Psoas muscle (tissue), 8 donors: ENCODE measurements at places on chromosomes 6 and 20.
A peak's percentile ranks its signal among the peaks of the same experiment; 100 is the strongest.

- DNase-seq: no peak
Observed at GRCh38 chr6:147282566-147282959, 78.3 kb downstream of the STXBP5 start.

GRCh38 chr6:135546680-135547418 lies 49.3 kb upstream of the AHI1 start:
- no peak for DNase-seq

DNA sequence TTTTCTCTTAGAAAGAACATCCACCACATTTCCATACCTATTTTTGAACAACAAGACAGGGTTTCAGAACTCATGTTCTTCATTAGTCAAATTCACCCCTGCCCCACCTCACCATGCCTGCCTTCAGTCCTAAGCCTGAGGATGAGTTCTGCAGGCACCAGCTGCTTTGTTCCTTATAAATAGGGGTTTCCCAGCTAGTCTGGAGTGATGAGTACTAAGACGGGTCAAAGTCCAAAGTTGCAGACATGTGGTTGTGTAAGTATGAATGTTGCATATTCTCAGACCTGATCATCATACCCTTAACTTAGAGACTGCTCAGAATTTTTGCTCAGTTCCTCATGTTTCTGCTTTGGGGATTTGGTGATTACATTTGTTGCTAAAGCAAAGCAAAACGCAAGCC lies 257.7 kb upstream of the CDYL start:
- DNase-seq: no peak

DNA sequence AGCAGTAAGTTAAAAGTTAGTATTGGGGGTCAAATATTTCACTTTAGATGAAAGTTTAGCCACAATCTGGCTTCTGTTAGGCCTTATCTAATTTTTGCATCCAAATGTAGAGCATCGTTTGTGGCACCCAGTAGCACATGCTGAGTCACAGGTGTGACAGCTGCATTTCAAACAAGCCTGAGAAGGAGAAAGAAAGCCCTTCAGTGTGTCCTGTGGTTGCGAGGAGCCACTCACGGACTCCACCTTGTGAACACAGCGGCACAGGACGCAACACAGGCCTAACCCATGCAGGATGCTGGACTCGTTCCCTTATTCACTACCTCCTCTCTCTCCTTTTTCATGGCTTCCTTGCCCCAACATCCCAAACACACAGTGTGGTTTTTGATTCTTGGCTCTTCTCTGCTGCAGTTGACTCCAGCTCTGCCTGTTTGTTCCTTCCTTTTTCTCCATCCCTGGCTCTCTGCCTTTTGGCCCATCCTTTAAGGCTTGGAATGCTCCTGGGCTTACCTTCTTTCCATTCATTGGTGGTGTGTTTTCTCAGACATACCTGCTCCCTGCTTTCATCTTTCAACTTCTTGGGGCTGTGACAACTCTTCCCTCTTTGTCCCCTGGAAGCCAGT lies 124.2 kb downstream of the SLC16A10 start:
- DNase-seq: peak; percentile 20
